ENCODE measurements at places on chromosomes 1 and 21. TPM values are rescaled to one million over a fixed set of nuclear protein-coding genes. Genes with fewer than 3 reads are reported as not detected.

- no peak for DNase-seq
Observed at GRCh38 chr1:19138331-19138730, 71.7 kb downstream of the UBR4 start.

GRCh38 chr1:19704247-19705113 lies 39.8 kb downstream of the HTR6 start:
- peak; percentile 28 for DNase-seq

DNA sequence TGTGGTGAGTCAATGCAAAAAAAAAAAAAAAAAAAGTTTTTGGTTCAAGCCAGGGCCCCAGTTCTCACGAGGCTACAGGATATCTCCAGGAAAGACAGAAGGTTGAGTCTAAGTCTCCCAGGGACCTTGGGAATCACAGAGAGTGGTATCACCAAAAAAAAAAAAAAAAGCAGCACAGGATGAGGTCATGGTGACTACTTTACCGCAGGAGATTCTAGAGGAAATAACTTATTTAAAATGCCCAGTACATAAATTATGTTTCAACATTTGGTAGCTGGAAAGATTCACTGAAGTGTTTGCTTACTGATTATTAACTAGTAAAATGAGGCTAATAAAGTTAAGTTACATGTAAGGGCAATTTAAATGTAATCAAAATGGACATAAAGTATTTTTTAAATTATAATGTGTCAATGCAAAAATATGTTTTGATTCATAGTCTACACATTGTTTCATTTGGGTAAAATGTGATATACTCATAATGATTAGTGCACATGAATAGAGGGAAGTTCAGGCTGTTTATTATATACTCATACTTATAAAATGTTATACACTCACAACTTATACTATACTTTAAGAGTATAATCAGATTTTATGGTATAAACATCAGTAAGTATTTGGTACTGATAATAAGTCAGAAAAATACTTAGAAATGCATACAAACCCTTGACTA lies 84.1 kb downstream of the PLPPR5 start:
- no peak for DNase-seq

GRCh38 chr1:73401666-73402065 lies 796.3 kb downstream of the LRRIQ3 start:
- DNase-seq: no peak

DNA sequence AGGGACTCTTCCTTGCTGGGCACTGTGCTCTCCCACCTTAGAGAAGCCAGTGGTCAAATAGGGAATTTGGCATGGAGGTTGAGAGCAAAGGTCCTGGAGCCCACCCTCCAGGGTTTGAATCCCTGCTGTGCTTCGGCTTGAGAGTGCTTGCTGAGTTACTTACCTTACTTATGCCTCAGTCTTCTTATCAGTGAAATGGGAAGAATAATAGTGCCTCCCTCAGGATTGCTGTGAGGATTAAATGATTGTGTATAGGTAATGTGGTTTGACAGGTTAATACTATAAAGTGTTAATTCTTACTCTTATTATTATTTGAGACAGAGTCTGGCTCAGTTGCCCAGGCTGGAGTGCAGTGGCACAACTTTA lies 79.2 kb downstream of the HHAT start:
- no peak for DNase-seq

DNA sequence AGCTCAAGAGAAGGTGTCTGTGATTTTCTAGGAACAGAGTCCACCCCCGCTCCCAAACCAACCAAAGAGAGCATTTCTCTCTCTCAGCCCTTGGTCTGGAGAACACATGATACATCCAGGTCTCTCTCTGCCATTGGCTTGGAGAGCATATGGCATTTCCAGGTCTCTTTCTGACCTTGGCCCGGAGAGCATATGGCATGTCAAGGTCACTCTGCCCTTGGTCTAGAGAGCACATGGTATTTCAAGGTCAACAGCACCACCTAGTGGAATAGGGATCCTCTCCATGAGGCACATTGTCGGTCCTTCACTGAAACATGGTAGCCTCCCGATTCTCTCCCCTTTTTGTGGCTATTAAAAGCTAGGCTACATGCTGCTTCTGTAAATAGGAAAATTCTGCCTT lies 437.7 kb upstream of the OLFM3 start:
- DNase-seq: peak; percentile 10

- DNase-seq: no peak
Observed at GRCh38 chr1:84145068-84145467, 997 bp downstream of the PRKACB start.

- DNase-seq: no peak
Observed at GRCh38 chr1:199629624-199630023, 397.9 kb upstream of the NR5A2 start.

GRCh38 chr1:59328353-59328752 lies 31.5 kb downstream of the FGGY start:
- DNase-seq: no peak

DNA sequence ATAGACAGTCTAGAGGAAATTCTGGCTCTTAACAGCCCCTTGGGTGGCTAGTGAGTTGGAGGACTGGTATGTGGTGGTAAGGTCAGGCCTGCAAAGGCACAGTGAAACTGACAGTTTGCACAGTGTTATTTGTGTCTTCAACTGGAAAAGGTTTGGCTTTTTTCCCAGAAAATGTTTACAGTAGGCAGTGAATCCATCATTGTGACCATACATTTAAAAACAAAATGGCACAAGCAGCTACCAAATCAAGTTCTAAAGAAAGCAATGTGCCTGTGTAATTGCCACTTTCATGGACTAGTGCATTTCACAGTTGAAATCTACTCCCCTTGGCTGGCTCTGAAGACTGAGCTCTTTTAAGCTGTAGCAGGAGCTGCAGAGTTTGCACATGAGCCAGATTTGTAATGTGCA lies 24.8 kb downstream of the ATPAF1 start:
- DNase-seq: no peak

- DNase-seq: no peak
Observed at GRCh38 chr1:167644551-167644950, 14.5 kb downstream of the RCSD1 start.

- no peak for DNase-seq
Observed at GRCh38 chr1:81801651-81802456, 1.1 kb downstream of the ADGRL2 start.

- DNase-seq: no peak
Observed at GRCh38 chr1:160755911-160756848, 17.1 kb downstream of the SLAMF7 start.

DNA sequence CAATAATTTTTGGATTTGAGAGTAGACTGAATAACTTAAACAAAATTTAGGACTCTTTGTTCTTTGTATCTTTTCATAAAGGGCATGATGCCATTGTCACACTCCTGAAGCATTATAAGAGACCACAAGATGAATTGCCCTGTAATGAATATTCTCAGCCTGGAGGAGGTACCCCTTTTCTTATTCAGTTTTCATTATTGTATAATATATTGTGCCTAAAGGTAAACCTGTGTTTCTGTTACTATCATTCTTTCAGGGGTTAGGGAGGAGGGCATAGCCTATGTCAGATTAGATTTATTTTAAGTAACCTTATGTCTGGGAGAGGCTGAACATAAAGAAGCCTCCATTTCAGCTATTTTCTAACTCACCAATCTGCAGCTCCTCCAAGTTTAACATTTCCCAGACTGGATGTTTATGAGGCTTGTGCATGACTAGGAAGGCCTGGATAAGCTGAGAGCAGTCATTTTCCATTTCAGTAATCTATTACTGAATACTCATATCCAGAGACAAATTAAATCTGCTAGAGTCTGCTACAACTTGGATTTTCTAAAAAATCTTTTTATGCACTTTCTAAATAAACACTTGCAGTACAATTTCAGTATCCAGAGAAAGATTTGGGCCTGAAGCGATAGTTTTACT lies 132.1 kb downstream of the TNNI3K start:
- no peak for DNase-seq

- DNase-seq: no peak
Observed at GRCh38 chr1:82299656-82300055, 498.9 kb downstream of the ADGRL2 start.

DNA sequence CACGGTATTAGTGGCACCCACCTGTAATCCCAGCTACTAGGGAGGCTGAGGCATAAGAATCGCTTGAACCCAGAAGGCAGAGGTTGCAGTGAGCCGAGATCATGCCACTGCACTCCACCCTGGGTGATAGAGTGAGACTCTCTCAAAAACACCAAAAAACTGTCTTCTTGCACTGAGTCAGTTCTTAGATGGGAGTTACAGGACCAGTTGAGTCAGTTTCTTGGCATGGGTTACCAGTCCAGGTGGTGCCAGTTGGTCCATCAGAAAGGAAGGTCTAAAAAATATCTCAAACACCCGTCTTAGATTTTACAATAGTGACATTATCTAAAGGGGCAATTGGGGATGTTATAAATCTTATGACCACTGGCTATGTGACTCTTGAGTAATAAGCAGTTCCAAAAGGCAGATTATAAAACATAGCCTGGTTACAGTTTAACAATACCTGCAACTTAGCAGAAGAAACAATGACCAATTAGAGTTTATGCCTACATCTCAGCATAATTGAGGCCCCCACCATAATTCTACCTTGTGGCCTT lies 206.9 kb upstream of the FGGY start:
- no peak for DNase-seq

DNA sequence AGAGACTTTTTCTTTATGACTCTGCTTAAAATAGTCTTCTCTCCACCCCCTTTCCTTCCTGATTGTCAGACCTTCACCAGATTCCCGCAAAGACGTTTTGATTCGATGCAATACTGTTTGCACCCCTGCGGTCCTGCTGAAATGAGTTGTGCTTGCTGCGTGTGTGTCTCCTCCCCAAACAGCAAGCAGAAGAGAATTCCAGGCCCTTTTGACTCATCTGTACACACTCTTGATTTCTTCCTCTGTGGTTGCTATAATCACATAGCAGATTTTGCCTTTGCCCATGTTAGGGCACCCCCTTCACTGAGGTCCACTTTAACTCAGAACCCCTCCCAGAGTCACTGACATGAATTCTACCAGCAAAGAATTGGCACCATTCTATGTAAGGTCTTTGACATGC lies 136.5 kb downstream of the ZZZ3 start:
- DNase-seq: no peak

DNA sequence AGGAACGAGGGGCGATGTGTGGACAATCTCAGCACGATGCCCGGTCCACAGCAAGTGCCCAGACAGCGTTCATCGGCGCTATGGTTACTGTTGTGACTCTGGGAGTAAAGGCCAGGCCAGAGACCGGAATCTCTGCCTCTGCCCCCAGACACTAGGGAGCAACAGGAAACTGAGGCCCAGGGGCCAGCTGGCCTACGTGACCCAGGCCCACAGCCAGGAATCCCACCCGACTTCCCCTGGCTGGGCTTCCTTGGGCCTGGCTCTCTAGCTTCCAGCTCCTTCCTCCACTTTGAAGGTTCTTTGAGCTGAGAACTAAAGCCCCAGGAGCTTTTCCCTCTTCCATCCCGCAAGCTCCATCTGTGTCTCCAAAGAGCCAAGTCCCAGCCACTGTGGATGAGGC lies 4.6 kb downstream of the LRP8 start:
- DNase-seq: no peak

DNA sequence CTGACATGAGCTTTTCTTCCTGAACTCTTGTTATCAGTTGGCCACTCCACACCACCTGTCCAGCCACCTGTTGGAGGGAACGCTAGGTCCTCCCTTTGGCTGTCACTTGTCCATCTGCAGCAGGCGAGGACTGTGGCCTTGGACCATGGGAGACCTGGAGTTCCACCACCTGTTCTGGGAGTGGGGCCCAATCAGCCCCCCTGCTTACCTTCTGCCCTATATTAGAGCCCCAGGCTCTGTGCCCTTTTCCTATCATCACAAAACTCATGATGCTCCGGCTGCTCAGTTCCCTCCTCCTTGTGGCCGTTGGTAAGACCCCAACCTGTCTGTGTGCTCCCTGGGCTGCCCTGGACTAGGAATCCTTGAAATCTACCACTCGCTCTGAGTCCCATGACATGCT lies at the start of gene CELA3A:
Gene CELA3A (plus strand): TSS at position 249 of the 400 bp plus-strand sequence. CDS start 18 bp downstream, at position 267.
- DNase-seq: no peak

DNA sequence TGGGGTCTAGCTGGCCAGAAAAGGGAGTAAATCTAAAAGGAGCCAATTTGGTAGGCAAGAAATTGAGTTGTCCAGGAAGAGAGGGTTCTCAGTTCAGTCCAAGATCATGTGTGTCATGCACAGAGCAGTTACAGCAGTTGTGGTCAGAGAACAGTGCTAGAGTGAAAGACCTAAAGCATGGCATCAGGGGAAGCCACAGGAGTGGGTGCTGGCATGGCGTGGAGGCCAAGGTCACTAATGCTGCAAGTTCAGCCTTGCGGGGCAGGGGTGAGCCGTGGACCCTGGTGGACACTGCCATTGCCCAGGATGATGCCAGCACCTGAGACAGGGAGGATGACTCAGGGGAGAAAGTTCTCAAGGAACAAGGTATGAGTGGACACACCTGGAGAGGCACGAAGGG lies 16.6 kb upstream of the TMEM125 start:
- DNase-seq: no peak

DNA sequence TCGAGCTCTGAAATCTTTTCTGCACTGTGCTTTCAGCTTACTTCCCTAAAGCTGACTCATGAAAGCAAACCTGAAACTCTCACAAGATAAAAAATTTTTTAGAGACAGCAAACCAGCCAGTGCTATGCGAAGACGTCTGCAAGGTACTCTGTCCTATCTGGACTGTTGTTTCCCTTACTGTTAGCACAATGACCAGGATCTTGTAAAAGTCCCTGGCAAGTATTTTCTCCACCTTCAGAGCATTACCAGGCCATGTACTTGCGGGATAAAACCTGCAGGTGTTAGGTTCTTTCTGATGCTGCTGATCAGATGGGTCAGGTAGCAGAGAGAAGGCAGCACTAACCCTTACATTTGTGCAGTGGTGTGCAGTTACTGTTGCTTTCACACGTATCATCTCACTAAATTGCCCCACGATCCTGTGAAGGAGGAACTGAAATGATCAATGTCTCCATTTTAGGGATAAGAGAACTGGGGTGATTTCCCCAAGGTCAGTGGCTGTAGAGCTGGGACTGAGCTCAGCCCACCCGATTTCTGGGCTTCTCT lies 56.6 kb downstream of the PLXNA2 start:
- no peak for DNase-seq

DNA sequence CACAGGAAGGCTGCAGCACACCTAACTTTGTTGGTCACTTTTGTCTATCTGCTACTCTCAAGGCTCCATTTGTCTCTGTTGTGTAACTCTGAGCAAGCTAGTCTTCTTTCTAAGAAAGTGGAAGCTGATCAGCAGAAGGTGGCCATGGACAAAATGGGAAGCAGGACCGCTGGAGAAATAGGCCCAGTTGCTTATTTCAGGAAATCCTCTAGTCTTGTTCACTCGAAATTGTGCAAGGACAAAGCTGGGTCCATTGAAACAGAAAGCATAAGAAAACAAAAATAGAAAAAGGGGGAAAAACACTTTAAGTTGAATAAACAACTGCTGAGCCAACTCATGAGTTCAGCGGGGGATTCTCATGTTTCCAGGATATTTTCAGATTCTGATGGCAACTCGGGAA lies 150.1 kb downstream of the PBX1 start:
- DNase-seq: no peak

GRCh38 chr1:205344066-205344928 lies 12.4 kb downstream of the KLHDC8A start:
- no peak for DNase-seq

The PRDM16 gene
- total RNA-seq: 6.1 TPM

The REN gene
- total RNA-seq: 0.47 TPM

The PDIK1L gene
- 8.8 TPM for total RNA-seq

The DBT gene
- 14.0 TPM for total RNA-seq

The SIM2 gene
- 23.9 TPM for total RNA-seq

The FMO3 gene
- 0.12 TPM for total RNA-seq

The RNF187 gene
- 137 TPM for total RNA-seq

The ESPN gene
- 114 TPM for total RNA-seq

The ZYG11A gene
- total RNA-seq: 0.05 TPM
